Fibroblast of lung (primary cell): ENCODE measurements at places on chromosomes 13 and 19. TPM values are rescaled to one million over a fixed set of nuclear protein-coding genes. Genes with fewer than 3 reads are reported as not detected.

ICAM5 gene
- 1.8 and 2.5 TPM in 2 replicates for total RNA-seq

SGCG gene
- total RNA-seq, result 1.5 and 8.5 TPM in 2 replicates

DPF1 gene
- 0.50 and 0.51 TPM in 2 replicates for total RNA-seq

PCP2 gene
- not detected in 2 replicates for total RNA-seq

GRCh38 chr19:6590827-6591319 lies at the start of gene CD70:
TSS of gene CD70 (minus strand) at chr19:6591150. CDS start at chr19:6591002, 148 bp downstream.
- peaks cover 17% of the 10 kb centered on the region for H3K27me3 ChIP-seq
- H3K36me3 ChIP-seq, result no peaks in the 10 kb centered on the region
- peak; percentile 45 for DNase-seq
- H3K27ac ChIP-seq, result no peak within 1 kb of the TSS
- no peak within 1 kb of the TSS for H3K4me3 ChIP-seq
- no peaks in the 10 kb centered on the region for H3K4me1 ChIP-seq

DNA sequence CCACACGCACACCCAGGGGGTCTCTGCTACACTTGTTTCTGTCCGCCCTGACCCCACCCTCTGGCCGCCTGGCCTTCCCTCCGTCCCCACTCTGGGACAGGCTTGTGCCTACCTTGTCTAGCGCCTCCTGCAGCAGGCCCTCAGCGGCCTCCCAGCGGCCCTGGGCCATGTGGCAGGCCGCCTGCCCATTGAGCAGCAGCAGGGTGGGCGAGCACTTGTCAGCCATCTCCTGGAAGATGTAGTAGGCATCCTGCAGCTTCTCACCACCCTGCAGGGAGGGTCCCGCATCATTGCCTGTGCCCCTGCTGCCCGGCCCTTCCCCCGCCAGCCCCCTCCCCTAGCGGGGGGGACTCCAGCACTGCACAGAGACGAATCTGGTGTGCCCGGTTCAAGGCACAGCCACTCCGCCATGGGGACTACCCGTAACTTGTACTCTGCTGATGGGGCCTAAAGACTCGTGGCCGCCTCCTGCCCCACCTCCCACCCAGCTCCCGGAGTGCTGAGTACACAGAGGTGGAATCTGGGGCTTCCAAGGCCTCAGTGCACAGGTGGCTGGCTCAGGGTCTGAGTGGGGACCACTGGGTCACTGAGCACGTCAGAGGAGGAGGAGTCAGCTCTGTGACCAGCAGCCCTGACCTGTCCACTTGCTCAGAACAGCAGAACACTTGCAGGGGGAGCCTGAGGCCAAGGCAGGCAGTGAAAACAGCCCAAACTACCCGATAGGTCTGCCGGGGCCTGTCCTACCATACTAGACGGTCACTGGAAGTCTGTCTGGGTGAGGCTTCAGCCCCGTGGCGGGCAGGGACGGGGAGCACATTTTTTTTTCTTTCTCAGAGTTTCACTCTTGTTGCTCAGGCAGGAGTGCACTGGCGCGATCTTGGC lies 7.4 kb upstream of the CERS1 start:
- H3K36me3 ChIP-seq, result peaks cover 33% of the 10 kb centered on the region
- no peak overlapping the region for H3K27ac ChIP-seq
- no peaks in the 10 kb centered on the region for H3K27me3 ChIP-seq
- H3K4me1 ChIP-seq, result no peaks in the 10 kb centered on the region
- H3K4me3 ChIP-seq, result no peak overlapping the region

DNA sequence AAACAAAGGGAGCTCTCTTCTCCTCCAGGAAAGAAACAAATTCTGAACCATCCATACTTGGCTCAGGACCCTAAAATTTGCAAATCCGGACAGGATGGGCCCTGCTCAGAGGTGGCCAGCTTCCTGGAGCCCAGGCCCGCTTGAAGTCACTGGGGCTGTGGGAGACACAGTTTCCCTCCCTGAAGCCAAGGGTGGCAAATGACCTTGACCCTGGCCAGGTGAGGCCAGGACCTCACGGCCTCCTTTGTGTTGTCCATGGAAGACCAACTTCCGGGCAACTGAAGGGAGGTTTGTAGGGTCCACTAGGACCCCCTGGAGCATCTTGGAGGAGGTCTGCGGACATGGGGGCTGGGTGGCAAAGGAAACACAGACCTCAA lies 5.5 kb downstream of the NANOS3 start:
- H3K4me3 ChIP-seq, result no peak overlapping the region
- peaks cover 2% of the 10 kb centered on the region for H3K27me3 ChIP-seq
- peaks cover 14% of the 10 kb centered on the region for H3K4me1 ChIP-seq
- no peak overlapping the region for H3K27ac ChIP-seq
- no peaks in the 10 kb centered on the region for H3K36me3 ChIP-seq

- no peaks in the 10 kb centered on the region for H3K36me3 ChIP-seq
- no peaks in the 10 kb centered on the region for H3K4me1 ChIP-seq
- DNase-seq, result no peak
- H3K4me3 ChIP-seq, result no peak overlapping the region
Observed at GRCh38 chr13:72637561-72637960, 89.9 kb downstream of the MZT1 start.

- no peak overlapping the region for H3K27ac ChIP-seq
- H3K36me3 ChIP-seq, result no peaks in the 10 kb centered on the region
- H3K4me3 ChIP-seq, result no peak overlapping the region
- H3K27me3 ChIP-seq, result no peaks in the 10 kb centered on the region
- no peak for DNase-seq
Observed at GRCh38 chr13:86283031-86283430, 483.8 kb upstream of the SLITRK6 start.

- H3K27me3 ChIP-seq, result no peaks in the 10 kb centered on the region
- no peak overlapping the region for H3K4me3 ChIP-seq
Observed at GRCh38 chr19:16085115-16085514, 8.8 kb downstream of the TPM4 start.

DNA sequence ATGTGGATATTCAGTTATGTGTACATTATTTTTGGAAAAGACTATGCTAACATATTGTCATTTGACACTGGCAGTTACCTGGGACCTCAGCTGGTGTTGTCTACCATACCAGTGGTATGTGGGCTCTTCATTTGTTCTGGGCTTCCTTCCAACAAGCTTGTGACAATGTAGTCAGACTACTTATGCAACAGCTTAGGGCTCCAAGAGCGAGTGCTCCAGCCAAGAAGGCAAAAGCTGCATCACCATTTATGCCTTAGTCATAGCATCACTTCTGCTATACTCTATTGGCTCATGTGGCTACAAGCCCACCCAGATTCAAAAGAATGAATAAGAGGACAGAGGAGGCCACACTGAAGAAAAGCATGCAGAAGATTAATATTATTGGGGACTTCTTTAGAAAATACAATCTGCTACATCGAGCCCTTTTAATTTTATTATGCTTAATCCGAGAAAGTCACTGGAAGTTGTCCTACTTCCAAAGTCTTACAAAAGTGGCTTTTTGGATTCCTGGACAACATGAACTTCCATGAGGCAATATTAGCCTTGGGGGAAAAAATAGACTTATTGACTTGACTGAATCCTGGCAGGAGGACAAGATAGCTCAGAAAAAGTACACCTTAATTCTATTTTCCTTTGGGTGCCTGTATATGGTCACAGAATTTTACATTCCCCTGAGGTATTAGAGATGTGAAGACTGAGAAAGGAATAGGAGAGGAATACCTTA lies 529.4 kb upstream of the HTR2A start:
- no peak overlapping the region for H3K4me3 ChIP-seq
- DNase-seq, result peak; percentile 74
- H3K4me1 ChIP-seq, result no peaks in the 10 kb centered on the region
- no peaks in the 10 kb centered on the region for H3K27me3 ChIP-seq
- H3K36me3 ChIP-seq, result no peaks in the 10 kb centered on the region

GRCh38 chr19:34831714-34832113 lies 58.7 kb upstream of the ZNF599 start:
- H3K27me3 ChIP-seq, result no peaks in the 10 kb centered on the region
- H3K4me1 ChIP-seq, result no peaks in the 10 kb centered on the region
- no peaks in the 10 kb centered on the region for H3K36me3 ChIP-seq
- no peak overlapping the region for H3K27ac ChIP-seq
- no peak for DNase-seq
